H54 (cell line): ENCODE measurements at places on chromosomes 4 and X.
A peak's percentile ranks its signal among the peaks of the same experiment; 100 is the strongest.

DNA sequence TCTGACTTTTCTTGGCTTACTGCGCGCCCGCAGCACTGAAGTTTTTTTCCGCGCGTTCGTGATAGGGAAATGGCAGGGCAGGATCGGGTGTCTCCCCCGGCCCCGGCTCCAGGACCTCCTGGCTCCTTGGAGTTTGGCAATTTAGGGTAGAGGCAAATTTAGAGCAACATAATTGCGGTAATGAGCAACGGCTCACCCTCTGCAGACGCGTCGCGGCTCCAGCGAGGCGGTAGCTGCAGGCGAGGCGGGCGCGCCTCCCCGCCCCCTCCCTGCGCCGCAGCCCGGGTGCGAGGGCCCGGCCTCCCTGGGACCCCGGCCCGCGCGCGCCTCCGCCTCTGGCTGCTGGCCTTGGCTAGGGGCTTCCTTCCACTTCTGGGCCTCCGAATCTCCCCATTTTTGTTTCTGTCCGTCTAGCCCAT is 6.2 kb downstream of the MSX1 start:
- DNase-seq = no peak

GRCh38 chr4:119744580-119744979 is 116.0 kb upstream of the PDE5A start:
- DNase-seq = no peak

DNA sequence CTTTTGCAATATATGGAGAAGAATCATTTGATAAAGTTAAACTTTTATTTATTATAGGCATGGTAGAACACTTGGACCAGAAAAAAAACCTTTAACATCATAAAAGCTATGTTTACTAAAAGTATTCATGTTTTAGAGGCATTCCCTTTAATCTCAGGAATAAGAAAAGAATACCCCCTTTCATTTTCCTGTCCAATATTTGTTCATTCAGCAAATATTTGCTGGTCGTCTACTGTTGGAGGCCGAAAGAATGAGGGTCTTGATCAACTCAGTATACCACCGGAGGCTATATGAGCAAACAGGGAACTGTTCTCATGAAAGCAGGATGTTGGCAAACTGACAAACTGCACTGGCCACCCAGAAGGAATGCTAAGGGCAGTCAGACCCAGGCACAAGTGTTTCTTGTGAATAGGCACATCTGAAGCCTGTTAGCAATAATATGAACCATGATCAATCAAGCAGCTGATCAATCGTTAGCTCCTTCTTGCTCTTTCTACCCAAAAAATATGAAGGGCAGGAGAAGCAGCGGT is 480.8 kb upstream of the FAT1 start:
- no peak for DNase-seq

- peak; percentile 80 for DNase-seq
These were observed at the start of gene SLC25A6 for GRCh38 chrX:1391707-1392375. Gene SLC25A6 (minus strand): TSS chrX:1392113. CDS start chrX:1392009, 104 bp downstream.

DNA sequence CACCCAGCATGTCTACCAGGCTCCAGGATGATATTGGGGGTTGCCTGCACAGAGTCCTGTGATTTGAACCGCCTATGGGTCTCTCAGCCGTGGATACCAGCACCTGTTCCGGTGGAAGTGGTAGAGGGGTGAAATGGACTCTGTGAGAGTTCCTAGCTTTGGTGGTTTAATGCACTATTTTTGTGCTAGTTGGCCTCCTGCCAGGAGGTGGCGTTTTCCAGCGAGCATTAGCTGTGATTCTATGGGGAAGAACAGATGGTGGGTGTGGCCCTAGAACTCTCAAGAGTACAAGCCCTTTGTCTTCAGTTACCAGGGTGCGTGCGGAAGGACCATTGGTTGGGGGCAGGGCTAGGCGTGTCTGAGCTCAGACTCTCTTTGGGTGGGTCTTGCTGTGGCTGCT is 316.9 kb upstream of the AMOT start:
- no peak for DNase-seq

- DNase-seq = no peak
These were observed 125.8 kb upstream of the TEX13C start for GRCh38 chrX:125193921-125194320.

GRCh38 chr4:155559915-155560314 is 106.7 kb upstream of the GUCY1A1 start:
- DNase-seq = no peak

- no peak for DNase-seq
These were observed 18.9 kb upstream of the PCDH10 start for GRCh38 chr4:133130171-133130570.

DNA sequence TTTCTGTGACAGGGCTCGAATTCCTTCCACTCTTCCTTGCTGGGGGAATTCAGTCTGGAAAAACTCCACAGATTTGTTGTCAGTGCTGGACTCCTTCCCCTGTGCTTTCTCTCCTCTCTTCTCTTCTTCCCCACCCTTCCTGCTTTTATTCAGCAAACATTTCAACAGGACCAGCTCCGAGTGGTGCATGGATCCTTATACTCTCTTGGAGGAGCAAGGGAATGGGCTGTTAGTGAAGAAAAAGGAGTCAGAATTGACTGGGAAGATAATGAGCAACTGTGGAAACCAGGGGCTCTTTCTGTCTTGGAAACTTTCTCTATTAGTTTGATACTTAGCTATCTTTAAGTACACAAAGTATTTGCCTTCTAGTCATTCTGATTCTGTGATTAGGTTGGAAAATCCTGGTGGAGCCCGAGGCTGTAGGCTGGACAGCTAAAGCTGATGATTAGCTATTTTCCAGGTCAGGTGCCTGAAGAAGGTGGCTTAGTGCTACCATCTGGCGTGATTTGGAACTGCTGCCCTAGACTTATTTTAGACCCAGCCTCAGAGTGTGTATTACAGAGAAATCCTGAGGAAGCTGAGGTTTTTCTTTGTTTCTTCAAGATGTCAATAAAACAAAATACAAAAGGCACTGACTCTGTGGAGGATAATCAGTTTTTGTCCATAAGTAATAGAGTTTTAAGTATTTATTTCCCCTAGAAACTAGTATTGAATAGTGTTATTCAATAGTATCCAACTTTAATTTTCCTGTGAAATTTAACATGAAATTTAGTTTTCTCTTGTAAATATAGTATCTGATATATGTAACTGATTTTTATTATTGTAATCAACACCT is 38.4 kb downstream of the NAP1L5 start:
- DNase-seq = peak; percentile 8

GRCh38 chrX:40323977-40324376 is 226.2 kb upstream of the BCOR start:
- DNase-seq = no peak

DNA sequence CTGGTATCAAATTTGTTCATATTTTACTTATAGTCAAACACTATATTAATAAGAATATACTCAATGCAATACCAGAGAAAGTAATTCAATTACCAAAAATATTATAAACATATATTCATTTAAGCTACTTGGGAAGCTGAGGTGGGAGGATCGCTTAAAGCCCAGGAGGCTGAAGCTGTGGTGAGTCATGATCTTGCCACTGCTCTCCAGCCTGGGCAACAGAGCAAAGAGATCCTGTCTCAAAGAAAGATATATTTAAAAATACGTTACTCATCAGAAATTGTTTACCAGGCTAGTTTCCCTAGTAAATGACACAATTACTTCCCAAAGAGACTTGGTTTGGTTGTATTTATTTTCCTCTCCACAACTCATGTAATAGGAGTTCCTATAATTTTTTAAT is 433.6 kb downstream of the GASK1B start:
- DNase-seq = no peak

DNA sequence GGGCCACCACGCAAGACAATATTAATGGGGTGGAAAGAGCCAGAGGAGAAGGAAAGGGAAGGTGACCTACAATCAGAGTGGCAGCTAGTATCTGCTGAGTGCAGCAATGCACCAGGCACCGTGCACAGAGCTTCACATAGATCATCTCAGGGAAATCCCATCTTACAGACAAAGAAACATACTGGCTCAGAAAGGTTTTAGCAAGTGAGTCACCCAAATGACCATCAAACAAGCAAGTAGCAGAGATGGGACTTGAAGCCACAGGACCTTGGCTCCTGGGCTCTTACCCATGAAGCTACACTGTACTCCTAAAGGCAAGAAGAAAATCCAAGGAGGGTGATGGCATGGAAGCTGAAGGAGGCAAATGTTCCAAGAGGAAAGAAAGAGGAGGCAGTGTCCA is 6.8 kb downstream of the ANXA5 start:
- DNase-seq = no peak

- DNase-seq = no peak
These were observed 57.2 kb downstream of the TRIM2 start for GRCh38 chr4:153261461-153261860.
